Stimulated activated CD4-positive, alpha-beta T cell treated with anti-CD3 and anti-CD28 coated beads, Interleukin-1b, Interleukin-23, amount 100 ng/mL, for 1 hour (primary cell): ENCODE measurements at places on chromosomes 5 and 9.

GRCh38 chr5:165325221-165325620, 1819.8 kb downstream of the MAT2B start:
- no peak for DNase-seq

- no peak for DNase-seq
Measured at GRCh38 chr5:52579391-52579790, 208.3 kb upstream of the ITGA1 start.

- no peak for DNase-seq
Measured at GRCh38 chr5:133853646-133854365, 114.6 kb downstream of the C5orf15 start.

DNA sequence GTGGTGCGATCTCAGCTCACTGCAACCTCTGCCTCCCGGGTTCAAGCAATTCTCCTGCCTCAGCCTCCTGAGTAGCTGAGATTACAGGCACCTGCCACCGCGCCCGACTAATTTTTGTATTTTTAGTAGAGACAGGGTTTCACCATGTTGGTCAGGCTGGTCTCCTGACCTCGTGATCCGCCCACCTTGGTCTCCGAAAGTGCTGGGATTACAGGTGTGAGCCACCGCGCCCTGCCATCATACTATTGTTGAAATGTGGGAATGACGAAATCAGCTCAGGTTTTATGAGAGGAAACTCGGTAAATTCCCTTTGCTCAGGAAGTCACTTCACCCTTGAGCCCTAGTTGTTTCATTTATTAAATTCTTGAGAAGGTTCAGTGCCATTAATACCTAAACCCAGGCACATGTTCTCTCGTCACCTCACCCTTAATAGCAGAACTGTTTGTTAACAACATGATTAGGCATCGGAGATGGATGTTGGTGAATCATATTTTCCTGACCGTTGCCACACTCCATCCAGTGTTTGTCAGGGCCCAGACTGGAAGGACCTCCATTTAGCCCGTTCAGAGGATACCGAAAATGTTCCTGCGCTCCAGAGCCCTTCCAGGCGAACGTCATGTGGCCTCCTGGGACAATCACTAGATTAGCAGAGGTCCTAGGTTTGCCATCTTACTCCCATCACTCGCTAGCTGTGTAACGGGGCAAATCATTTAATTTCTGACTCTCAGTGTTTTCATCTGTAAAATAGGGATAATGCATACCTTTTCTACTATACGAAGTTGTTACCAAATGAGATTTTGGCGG, 20.0 kb upstream of the CREBRF start:
- DNase-seq: no peak

DNA sequence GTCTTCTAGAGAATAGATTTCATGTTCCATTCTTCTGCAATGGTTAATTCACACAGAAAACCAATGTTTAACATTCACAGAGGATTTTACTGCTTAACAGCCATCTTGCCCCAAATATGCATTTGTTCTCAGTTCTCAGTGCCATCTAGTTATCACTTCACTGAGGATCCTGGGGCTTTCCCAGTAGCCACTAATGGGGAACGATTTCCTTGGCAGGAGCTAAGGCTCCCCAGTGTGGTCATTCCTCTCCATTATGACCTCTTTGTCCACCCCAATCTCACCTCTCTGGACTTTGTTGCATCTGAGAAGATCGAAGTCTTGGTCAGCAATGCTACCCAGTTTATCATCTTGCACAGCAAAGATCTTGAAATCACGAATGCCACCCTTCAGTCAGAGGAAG, 3.4 kb downstream of the ERAP2 start:
- no peak for DNase-seq

- DNase-seq: no peak
Measured at GRCh38 chr5:34751807-34752736, 86.9 kb upstream of the TTC23L start.

DNA sequence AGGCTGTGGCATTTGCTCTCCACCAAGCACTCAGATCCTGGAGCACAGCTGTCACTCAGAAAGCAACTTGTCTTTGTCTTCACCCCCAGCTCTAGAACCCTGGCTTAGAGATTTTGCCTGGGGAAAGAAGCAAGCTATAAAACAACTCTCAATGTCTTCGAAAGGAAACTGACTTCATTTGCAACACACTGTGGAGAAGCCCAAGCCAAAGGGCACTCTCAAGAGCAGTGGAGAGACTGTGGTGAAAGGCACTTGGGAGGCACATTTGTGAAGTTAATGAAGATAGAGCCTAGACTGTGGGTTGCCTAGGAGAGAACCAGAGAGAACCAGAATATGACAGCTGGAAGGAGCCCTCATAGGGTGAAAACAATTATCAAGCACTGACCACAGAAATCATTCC, 103.4 kb downstream of the CFAP95 start:
- DNase-seq: no peak

GRCh38 chr9:134348404-134349155, 22.3 kb downstream of the RXRA start:
- DNase-seq: no peak

DNA sequence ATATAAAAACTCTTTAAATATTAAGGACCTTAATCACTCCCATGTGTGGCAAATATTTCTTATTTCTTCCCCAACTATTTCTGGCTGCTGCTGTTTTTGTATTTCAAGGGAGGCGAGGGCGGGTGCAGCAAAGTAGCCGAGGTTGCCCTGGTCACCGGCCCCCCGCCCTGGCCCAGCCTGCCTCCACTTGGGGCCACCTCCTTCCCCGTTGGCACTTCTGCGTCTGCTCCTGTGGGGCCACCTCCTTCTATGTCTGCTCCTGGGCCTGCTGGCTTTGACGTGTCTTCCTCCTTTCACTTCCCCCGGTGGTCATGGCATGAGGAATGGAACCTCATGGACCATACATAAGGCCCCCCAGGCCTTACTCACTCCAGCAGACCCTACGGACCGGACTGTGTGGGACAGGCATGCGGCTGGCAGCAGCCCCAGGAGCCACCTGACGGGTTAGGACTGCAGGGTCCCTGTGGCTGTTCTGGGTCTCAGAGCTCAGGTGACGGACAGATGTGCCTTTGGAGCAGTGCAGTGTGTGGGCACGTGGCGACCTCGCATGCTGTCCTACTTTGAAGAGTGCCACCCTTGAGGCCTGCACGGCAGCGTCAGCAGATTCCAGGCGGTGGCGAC, 5.8 kb upstream of the ENTPD8 start:
- no peak for DNase-seq

DNA sequence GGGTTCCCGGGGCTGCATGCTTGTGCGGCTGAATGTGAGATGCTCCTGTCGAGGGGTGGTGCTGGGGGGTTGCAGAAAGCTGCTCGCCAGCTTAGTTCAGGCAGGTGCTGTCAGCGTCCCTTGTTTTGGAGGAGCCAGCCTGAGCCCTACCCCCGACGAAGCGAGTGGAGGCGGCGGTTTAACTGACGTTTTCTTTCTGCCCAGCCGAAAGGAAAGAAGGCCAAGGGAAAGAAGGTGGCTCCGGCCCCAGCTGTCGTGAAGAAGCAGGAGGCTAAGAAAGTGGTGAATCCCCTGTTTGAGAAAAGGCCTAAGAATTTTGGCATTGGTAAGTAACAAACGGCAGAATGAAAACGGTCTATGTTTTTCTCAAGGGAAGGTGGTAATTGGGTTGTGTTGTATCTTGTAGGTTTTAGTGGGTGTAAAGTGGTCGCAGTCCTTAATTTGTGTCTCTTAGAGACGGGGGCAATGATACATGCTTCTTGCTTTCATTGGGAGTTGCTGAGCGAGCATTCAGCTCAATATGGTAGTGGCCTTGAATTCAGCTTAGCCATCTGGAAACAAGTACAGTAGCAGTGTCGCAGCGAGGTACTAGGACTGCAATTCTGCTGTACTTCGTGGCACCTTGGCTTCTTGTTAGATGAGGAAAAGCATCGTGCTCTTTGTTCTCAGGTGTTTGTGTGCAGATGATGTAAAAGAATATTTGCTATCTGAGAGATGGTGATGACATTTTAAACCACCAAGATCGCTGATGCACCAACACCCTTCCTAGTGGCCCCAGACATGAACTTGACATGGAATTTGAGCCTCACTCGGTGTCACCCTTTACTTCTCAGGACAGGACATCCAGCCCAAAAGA, 928 bp downstream of the RPL7A start:
- no peak for DNase-seq

DNA sequence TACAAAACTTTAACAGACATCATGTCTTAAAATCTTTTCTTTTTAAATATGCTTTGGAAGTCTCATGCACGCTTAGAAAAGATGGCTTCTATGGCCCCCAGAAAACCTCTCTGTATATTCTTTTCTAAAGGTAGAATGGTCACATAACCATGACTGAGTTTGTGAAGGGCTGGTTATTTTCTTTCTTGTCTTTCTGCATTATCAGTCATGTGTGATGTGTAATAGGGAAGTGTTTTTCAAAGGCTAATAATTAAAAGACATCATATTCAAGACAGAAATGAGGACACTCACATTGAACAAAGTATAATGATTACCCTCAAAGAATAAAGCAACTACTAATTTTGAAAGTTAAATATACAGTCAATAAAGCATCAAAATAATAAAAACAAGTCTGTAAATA, 253.4 kb downstream of the TRPM3 start:
- DNase-seq: no peak

DNA sequence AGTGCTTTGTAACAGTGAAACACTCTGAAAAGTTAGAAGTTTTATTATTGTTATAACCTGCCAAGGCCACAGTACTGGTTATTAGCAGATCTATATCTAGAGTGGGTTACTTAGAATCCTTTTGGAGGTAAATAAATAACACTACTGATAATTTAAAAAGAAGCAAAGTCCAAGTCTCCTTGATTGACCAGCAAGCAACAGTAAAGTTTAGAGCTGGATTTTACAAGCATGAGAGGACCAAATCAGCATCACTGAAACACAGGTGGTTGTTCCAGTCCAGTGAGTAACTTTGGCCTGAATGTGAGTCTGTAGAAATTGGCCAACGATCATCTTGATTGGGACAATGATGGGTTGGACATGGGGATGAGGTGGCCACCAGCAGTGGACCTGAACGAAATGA, 77.2 kb upstream of the AGXT2 start:
- DNase-seq: no peak

- DNase-seq: no peak
Measured at GRCh38 chr5:109034306-109034705, 286.6 kb downstream of the FER start.

- no peak for DNase-seq
Measured at GRCh38 chr5:32531885-32532520, 53.4 kb upstream of the SUB1 start.

DNA sequence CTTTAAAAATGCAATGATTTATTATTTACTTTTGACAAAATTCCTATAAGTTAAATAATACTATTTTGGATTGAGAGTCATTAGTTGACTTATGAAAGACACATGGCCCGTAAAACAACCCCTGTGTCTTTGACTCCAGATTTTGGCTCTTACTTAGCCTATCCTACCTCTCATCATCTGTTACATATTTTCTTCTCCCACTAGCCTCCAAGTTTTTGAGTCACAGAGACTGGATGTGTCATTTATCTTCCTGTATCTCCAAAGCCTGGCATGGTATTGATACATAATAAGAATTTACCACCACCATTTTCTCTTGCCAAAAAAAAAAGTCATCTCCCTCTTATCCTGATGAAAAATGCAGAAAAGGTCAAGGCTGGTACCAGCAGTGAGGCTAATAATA, 99.9 kb downstream of the GABRB2 start:
- DNase-seq: no peak

DNA sequence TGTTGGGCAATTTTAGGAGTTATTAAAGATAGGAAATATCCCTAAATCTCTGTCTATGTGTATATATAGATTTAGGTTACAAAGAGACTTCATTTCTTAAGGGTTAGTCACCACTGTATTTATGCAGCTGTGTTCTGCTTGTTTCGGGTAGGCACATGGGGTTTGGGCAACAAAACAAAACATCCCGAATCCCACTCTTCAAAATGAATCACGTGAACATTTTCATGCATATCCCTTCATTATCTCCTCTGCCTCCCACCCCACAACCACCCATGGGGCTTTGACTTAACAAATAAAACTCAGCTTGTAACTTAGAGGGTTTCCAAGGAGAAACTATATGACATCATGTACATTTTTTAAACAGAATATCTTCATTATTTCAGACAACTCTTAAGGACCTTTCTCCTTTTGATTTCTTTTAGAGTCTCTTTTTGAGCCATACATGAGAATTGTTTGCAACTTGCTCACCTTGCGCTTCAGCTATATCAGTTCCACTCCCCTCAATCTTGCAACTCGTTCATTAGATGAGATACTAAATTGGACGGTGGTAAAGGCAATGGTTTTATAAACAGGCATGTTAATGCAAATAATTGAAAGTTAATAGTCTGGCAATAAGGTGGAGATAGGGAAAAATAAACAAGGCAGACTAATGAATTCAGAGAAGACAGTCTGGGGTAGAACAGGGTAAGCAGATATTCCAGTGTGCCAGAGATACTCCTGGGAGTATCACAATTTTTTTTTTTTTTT, 136.7 kb downstream of the CD180 start:
- no peak for DNase-seq

GRCh38 chr5:170070556-170071412, 34.9 kb upstream of the FOXI1 start:
- DNase-seq: no peak

DNA sequence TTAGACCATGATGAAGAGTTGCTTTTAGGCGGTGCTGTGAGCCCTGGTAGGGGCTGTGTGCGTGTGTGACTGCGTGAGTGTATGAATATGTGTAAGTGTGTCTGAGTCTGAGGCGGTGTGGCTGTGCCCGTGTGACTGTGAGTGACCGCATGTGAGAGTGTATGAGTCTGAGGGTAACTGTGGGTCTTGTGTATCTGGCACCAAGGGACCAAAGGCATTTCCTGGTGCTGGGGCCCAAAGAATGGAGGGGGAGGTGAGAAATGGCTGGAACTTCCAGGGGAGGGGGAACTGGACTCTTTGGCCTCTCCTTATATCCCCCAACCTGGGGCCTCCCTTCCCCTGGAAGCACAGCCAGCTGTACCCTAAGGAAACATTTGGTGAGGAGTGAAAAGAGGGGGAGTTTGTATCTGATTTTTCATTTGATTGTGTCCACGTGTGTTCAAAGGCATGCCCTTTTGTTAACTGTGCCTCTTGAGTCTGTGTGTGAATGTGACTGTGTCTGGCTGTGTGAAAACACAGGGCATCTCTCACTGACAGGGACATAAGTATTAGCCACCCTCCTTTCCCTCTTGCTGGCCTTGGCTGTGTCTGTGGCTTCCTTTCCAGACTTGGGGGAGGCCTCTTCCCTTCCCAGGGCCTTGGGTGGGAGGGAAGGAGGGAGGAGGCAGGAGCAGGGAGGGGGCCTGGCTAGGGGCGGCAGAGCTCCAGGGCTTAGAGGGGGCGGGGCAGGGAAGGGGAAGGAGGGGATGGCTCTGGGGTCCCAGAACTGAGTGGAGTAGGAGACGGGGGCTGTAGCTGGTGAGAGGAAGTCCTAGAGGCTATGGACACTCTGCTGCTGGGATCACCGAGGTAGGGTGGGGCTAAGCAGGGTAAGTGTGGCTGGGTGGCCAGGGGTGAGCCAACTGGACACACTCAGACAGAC, 1.4 kb downstream of the IL11RA start:
- no peak for DNase-seq

DNA sequence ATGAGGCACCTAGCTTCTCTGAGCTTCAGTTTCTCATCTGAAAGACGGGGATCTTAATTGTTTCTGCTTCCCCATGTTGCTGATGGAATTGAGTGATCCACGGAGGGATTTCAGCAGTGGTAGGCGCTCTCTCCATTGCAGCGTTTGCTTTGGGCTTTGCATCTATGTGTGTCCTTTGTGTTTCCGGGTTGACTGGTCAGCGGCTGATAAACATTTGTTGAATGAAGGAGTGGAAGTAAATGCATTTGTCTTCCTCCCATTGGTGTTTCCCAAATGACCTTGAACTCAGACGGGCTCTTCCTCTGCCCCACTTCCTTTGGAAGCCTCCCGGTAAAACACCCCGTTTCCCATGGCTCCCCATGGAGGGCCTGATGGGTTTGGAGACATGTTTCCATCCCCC, 117.2 kb downstream of the GAPVD1 start:
- DNase-seq: no peak

- no peak for DNase-seq
Measured at GRCh38 chr5:133444711-133445110, 167.6 kb downstream of the FSTL4 start.
